ENCODE measurements at places on chromosomes 6 and 20.

- no peak for DNase-seq
Measured at GRCh38 chr6:69816569-69816968, 19.8 kb upstream of the LMBRD1 start.

DNA sequence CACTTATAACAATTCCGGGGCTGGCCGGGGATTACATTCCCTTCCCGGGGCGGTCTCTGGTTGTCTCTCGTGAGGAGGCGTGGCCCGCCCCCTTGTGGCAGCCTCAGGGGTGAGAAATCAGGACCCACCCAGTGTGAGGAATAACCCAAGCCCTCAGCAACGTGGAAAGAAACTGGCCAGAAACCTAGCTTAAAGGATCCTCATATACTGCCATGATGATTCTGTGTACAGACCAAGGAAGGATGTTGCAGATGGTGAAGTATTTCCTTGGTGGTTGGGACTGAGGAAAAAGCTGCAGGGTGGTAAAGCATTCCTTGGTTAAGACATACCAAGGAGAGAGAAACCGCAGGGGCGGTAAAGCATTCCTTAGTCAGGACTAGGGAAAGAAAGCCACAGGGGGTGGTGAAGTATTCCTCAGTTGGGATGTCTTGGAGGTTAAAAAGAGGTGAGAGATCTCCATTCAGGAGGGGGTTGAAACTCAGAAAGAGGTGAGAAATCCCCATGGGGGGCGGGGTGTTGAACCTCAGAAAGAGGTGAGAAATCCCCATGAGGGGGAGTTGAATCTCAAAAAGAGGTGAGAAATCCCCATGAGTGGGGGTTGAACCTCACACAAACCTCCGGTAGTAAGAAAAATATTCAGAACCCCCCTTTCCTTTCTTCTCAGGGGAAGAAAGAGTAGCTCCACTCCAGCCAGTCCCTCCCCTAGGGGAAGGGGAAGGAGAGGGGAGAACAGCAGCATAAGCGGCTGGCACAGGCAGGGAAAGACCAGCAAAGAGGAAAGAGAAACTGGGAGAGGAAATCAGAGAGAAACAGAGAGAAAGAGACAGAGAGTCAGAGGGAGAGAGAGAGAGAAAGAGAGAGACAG, 238.1 kb downstream of the RNGTT start:
- DNase-seq: peak; percentile 89

DNA sequence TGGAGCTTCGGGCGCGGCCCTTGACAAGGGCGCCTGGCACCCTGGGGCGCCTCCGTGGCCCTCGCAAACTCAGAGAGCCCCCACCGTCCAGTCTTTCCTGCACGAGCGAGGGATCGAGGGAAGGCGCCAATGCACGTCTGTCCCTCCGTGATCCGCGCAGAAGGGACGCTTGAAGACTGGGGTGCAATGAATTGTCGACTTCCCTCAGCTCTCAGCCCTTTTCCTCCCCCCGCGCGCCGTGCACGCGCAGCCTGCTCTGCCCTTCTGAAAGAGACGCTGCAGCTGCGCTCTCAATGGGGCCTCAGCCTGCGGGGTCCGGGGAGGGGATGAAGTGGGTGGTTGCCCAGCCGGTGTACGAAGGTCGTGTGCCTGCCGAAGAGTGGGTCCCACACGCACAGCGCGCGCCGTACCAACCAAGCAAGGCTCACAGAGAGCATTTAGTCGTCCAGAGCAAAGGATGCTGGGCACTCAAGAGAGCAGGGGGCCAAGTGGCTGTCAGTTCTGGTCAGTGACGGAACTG, 5.5 kb upstream of the SOX4 start:
- no peak for DNase-seq

- DNase-seq: no peak
Measured at GRCh38 chr20:57594092-57594951, 25.9 kb downstream of the ZBP1 start.

DNA sequence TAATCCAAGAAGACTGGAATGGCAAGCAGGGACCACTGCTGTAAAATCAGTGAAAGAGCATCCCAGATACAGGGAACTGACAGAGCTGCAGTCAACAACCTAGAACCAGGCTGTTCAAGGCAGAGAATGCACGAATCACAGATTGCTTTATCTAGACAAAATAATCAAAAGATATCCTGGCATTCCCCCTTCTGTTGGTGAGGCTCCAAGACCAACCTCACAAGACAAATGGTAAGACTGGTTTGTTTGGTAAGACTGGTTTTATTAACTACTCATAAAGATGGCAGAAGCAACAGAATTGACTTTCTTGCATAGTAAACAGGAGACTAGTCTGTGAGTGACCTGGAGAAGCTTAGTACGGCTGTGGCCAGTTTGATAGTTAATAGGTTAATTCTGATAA, 88.8 kb upstream of the AHI1 start:
- DNase-seq: no peak

DNA sequence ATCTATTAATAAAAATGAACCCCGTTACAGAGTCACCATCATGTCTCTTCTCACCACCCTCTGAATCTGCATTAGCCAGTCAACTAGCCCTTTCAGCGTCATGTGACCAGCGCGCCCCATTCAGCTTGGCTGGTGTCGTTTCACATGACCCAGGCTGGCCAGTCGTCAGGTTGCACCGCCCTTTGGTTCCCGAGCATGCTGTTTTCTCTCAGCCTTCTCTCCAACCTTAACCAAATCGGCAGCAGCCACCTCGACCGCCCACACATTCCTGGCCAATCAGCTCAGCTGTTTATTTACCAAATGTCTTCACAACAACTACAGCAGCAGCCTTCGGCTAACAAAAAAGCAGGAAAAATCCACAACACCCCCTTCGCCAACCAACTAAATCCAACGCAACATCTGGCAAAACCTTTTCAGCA, 5.6 kb downstream of the SRSF3 start:
- DNase-seq: no peak

DNA sequence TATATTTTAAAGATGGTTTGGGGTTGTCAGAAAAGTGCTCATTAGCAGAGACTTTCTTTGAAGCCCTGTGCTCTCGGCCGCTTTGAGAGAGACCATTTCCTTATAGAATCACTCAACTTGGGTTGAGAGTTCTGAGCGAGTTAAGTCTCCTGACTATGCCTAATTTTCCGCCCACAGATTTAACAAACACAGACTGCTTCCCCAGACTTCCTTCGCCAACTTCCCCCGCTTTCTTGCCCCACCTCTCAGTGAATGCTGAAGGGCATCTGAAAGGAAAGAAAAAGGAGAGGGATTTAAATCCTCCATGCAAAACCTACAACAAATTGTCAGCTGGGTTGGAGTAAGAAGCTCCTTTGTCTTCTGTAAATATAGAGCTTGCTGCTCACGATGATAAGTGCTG, 224.0 kb downstream of the EYA2 start:
- DNase-seq: no peak

- no peak for DNase-seq
Measured at GRCh38 chr20:41222703-41223102, 85.4 kb downstream of the PLCG1 start.

- DNase-seq: no peak
Measured at GRCh38 chr6:153435787-153436186, 304.7 kb upstream of the RGS17 start.

DNA sequence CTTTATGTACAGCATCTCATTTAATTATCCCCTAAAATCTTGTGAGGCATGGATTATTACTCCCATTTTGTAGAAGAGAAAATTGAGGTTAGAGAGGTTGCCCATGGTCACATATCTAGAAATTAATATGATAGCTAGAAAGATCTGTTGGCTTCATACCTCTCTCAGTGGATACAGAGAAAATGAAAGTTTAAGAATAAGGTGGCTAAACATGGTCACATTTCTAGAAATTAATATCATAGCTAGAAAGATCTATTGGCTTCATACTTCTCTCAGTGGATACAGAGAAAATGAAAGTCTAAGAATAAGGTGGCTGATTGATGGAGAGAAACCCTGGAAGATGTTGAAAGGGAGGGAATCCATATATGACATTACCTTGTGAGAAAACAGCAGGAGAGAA, 260.7 kb upstream of the MAN1A1 start:
- no peak for DNase-seq

DNA sequence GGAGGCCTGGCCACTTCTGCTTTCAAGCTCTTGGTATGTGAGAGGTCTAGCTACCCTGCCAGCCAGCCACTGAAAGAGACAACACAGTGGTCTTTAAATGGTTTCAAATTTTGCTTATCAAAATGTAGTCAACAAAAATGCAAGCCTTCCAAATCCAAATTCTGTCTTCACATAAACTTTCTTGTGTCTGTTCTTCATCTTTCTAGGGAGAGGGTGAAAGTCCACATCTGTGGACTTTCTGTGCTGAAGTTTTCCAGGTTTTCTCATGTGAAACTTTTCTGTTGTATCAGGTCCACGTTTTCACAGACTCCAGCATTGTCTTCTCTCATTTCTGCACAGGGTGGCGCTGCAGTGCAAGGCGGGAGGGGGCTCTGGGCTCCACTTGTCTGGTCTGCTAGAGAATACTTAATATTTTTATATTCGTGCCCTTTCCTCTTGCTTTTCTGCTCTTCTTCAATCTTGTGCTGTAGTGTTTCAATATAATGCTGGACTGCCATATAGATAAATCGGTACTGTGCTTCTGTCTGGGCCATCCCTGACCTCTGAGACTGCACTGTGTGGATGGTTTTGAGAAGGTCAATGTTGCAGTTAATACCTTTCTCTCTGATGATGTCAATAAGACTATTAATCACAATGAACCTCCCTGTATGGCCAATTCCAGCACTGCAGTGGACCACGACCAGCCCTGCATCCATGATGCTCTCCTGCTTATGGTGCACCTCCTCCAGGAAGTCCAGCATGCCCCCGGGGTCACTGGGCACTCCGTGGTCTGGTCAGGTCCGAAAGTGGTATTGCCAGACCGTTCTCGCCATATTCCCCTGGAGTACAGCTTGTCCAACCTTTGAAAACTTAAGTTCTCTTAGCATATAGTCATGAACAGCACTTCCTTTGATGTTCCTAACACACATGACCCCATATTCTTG, 161.6 kb upstream of the TNFAIP3 start:
- DNase-seq: no peak

GRCh38 chr20:35837577-35838195, 65.9 kb downstream of the PHF20 start:
- DNase-seq: no peak

GRCh38 chr20:36407199-36407733, 101.1 kb downstream of the DLGAP4 start:
- DNase-seq: no peak

GRCh38 chr6:22530506-22530905, 38.9 kb upstream of the HDGFL1 start:
- no peak for DNase-seq

DNA sequence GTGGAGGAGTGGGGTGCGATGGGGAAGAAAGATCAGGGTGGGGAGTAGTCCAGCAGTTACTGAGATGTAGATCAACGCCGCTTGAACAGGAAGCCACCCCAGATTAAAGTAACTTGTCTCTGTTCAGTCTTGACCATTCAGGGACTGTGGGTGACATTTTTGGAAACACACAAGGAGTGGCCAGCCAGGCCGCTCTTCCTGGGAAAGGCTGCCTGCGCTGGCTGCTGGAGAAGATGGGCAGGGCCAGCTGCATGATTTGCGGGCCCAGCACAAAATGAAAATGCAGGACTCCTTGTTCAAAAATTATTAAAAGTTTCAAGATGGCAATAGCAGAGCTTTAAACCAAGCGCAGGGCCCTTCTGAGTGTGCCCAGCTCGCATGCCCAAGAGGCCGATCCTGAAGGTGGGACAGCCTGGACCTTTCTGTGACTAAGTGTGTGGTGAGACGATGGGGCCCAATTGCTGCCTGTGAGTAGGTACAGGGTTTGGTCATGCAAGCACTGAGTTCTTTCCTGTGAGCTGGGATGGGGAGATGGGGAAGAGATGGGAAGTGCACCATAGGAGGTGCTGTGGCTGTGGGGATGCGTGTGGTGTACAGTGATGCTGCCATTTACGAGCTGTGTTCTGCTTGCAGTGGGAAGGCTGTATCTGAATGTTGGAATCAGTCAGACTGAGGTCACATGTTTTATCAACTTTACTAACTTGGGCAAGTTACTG, 51.3 kb downstream of the DAAM2 start:
- no peak for DNase-seq

GRCh38 chr20:2283706-2284423, 11.9 kb upstream of the TGM3 start:
- no peak for DNase-seq

GRCh38 chr20:39110819-39111136, 148.6 kb downstream of the DHX35 start:
- no peak for DNase-seq

- no peak for DNase-seq
Measured at GRCh38 chr6:96450082-96450769, 71.4 kb upstream of the UFL1 start.

- peak; percentile 58 for DNase-seq
Measured at GRCh38 chr6:150301846-150302519, 66.8 kb upstream of the IYD start.

- no peak for DNase-seq
Measured at GRCh38 chr20:59276938-59277337, 23.5 kb upstream of the EDN3 start.

GRCh38 chr6:10417681-10418104, 2.8 kb upstream of the TFAP2A start:
- no peak for DNase-seq

- DNase-seq: no peak
Measured at GRCh38 chr6:142746524-142746923, 198.5 kb downstream of the HIVEP2 start.

GRCh38 chr20:37522260-37523011, 1.4 kb downstream of the NNAT start:
- DNase-seq: no peak

DNA sequence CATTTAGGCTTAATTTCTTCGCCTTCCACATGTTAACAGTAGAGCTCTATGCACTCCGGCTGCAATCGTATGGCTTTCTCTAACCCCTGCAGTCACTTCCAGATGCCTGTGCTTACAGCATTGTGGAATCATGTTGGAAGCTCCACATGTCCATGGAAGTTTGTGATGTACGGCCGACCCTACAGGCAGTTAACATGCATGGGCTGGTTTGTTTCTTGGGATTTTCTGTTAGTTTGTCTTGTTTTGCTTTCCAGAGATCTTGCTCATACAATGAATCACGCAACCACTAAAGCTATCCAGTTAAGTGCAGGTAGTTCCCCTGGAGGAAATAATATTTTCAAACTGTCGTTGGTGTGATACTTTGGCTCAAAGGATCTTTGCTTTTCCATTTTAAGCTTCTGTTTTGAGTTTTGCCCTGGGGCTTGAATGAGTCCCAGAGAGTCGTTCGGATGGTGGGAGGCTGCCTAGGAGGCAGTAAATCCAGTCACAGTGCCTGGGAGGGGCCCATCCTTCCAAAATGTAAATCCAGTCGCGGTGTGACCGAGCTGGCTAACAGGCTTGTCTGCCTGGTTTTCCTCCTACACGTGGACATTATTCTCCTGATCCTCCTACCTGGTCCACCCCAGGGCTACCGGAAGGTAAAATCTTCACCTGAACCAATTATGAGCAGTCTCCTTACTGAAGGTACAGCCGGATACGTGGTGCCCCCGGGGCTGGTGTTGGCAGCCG, 225.9 kb downstream of the SMOC2 start:
- DNase-seq: no peak

DNA sequence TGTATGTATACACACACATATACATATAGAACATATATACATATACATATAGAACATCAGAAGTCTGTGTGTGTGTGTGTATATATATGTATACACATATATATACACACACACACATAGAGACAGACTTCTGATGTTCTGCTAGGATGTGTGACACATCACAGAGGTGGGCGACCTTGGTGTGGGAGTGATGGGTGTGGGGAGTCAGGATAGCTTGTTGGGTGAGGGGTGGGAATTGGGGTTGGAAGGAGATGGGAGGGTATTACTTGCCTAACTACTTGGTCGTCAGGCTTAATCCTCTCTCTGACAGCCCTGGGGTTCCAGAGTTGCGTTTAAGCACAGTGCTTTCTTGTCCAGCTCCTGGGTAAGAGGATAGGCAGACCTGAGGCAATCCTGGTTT, 8.3 kb downstream of the MYO6 start:
- no peak for DNase-seq

- DNase-seq: peak; percentile 80
Measured at GRCh38 chr6:85404564-85405174, 45.2 kb upstream of the NT5E start.
